HCT116 (cell line): ENCODE measurements at places on chromosomes 6 and 20. TPM values are rescaled to one million over a fixed set of nuclear protein-coding genes. Genes with fewer than 3 reads are reported as not detected.

Gene ZSCAN23
- not detected for total RNA-seq

Gene RAMACL
- 0.15 TPM for total RNA-seq

Gene CALHM6
- total RNA-seq: not detected

Gene OR2B6
- 0.25 TPM for total RNA-seq

Gene TGM2
- 6.1 TPM for total RNA-seq

Gene FNDC1
- 0.07 TPM for total RNA-seq

Gene KIF13A
- 23.1 TPM for total RNA-seq

Gene MRPL14
- 69.6 TPM for total RNA-seq

Gene MAPK14
- total RNA-seq: 34.2 TPM

Gene NKX2-4
- not detected for total RNA-seq

Gene HMGCLL1
- not detected for total RNA-seq

Gene PRDM1
- 3.4 TPM for total RNA-seq

Gene PDE10A
- total RNA-seq: 0.37 TPM

Gene ALDH8A1
- total RNA-seq: 1.4 TPM

Gene PLG
- total RNA-seq: 0.69 TPM

Gene CALHM4
- total RNA-seq: not detected

Gene NOX3
- total RNA-seq: not detected
